ENCODE measurements at places on chromosomes 6 and 20.

GRCh38 chr6:135658916-135659315 lies 161.4 kb upstream of the AHI1 start:
- DNase-seq, result no peak

GRCh38 chr6:26351544-26351953 lies 13.4 kb upstream of the BTN3A2 start:
- no peak for DNase-seq

- DNase-seq, result peak; percentile 27
These were observed 64.6 kb upstream of the TXNDC5 start for GRCh38 chr6:7974938-7975763.

GRCh38 chr6:131368198-131368911 lies 204.7 kb upstream of the ARG1 start:
- DNase-seq, result no peak

- no peak for DNase-seq
These were observed 286.0 kb downstream of the HAO1 start for GRCh38 chr20:7654231-7654630.

DNA sequence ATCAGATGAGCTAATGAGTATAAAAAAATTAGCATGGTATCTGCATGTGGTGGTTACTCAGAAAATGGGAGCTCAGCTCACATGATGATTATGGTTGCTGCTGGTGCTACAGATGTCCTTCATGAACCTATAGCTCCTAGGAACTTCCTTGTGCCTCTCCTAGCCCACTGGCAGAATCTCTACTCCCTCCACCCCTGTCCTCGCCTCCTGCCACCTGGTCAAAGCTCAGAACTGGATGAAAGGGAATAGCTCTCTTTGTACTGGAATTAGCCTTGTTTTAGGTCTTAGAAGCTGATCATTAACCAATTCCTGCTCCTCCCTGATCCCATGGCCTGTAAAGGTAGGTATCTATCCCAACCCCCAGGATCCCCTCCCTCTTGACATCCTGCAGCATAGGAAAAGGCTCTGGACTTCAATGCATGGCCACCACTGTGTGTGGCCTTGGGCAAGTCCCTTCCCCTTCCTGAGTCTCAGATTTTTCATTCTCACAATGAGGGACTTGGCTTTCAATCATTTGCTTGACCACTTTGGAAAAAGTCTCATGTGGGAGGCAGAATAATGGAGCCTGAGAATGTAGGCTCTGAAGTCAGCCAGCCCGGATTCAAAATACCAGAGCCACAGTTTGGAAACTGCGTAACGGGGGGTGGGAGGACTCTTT lies 43.9 kb downstream of the SLC13A3 start:
- DNase-seq, result no peak

Measured in DMS79 (cell line).